ENCODE measurements at places on chromosomes 5 and 9. TPM values are rescaled to one million over a fixed set of nuclear protein-coding genes. Genes with fewer than 3 reads are reported as not detected.
A peak's percentile ranks its signal among the peaks of the same experiment; 100 is the strongest.

GRCh38 chr5:106566031-106566430 lies 1104.7 kb downstream of the EFNA5 start:
- no peak for DNase-seq

- DNase-seq: no peak
Observed at GRCh38 chr9:9746826-9747225, 866.0 kb downstream of the PTPRD start.

The RETREG1 gene
- 4.3 TPM for polyA plus RNA-seq

The CCDC192 gene
- polyA plus RNA-seq: not detected

The SLC6A19 gene
- not detected for polyA plus RNA-seq

DNA sequence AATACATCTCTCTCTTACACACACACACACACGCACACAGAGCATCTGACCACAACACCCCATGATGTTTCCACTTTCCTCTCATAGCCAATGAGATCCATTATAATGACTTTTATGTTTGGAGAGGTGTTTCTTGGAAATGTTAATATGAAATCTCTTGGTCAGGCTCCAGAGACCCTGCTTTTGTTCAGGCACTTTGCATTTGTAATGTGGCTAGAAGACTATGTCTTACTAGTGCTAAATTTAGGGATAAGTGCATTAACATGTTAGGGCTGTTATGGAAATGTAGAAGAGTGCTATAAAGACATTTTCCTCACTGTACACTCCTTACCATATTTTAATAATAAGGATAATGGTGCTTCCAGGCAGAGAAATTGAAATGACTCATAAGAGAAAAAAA lies 3.8 kb downstream of the CDH9 start:
- DNase-seq: no peak

DNA sequence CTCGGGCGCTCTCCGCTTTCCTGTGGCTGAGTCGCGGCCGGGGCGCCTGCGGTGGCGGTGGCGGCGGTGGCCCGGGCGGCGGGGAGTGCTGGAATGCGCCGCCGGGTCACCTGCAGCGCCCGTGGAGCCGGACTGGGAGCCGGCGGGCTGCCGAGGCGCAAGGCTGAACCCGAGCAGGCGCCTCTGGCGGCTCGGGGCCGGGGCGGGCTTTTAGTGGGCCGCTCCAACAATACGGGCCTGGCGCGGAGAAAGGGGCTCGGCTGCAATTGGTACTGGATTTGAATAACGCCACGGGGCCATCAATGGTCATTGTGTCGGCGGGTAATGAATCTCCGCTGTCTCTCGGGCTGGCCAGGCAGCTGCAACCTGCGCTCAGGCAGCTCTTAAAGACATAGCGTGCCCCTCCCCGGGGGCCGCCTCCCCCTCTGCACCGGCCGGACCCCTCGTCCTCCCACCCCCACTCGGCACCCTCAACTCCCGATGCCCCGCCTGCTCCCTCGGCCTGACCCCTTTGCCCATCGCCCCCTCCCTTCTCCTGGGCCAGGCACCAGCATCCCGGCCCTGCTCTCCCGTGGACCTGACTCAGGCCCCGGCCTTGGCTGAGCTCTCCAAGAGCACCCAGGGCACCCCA lies 22.1 kb downstream of the URM1 start:
- DNase-seq: no peak

GRCh38 chr9:4762886-4763541 lies 22.0 kb upstream of the AK3 start:
- no peak for DNase-seq

DNA sequence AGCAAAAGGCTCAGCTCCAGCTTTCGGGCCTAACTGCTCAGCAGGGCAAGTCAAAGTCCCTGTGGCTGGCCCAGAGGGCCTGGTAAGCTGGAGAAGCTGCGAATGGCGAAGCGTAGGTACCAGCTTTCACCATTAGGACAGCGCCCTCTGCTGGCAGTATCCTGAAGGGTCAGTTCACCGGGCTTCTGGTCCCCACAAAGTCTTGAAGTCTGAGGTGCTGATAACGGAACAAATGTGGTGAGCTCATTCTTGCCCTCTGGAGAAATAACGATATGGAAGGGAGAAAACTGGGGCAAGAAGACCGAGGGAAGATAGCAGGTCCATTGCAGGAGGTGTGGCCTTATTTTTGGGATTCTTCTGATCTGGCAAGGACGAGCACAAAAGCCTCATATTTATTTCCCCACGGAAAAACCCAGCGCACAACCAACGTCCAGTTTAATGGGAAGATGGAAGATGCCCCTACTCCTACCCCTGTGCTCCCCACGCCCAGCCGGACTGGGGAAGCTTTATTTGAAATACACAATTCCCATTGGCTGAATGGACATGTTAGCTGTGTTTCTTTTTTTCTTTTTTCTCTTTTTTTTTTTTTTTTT lies 7.2 kb downstream of the SOWAHA start:
- DNase-seq: peak; percentile 66

DNA sequence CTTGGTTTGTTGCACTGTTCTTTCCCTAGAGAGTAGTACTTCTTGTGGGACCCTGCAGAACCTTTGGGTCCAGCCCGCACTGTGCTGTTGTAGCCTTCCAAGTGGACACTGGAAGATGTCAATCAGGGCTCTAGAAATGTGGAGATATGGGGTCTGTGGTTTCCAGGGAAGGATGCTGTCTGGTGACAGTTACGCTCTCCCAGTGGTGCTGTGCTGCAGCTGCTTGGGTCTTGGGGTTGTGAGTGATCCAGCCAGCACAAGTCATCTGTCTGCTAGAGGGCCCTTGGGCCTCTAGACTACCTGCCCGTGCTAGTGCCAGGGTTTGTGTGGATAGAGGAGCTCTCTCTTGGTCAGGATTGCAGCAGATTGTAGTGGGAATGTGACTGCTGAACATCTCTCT lies 484.5 kb downstream of the DMAC1 start:
- DNase-seq: no peak

The AIF1L gene
- polyA plus RNA-seq: 1.5 TPM

DNA sequence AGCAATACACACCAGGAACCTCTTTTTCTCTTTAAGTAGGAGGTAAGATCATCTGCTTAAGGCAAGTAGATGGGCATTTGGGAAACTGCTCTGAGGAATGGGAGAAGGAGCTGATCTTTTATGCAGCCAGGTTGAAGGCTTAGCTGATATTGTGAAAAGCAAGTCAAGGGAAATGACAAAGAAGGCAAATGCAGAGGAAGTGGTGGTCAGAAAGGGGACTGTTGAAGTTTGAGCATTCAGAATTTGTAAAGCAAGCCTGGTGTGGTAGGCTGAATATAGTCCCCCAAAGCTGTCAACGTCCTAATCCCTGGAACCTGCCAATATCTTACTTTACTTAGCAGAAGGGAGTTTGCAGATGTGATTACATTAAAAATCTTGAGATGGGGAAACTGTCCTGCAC lies 128.9 kb downstream of the ADAMTS12 start:
- DNase-seq: no peak

DNA sequence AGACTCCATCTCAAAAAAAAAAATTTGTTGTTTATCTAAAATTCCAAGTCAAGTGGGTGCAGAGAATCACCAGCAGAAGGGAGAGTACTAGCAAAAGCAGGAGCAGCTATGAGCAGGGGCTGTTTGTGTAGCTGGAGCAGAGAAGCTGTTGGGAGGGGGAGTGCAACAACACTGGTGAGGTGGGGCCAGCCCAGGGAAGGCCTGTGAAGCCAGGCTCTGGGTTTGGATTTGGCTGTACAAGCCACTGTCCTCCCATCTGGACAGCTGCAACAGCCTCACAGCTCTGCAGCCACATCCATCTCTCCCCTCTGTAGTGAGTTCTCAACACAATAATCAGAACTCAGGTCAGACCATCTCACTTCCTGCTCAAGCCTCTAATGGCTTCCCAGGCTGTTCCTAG lies 59.4 kb downstream of the TMOD1 start:
- DNase-seq: no peak

The PSD2 gene
- polyA plus RNA-seq: not detected

DNA sequence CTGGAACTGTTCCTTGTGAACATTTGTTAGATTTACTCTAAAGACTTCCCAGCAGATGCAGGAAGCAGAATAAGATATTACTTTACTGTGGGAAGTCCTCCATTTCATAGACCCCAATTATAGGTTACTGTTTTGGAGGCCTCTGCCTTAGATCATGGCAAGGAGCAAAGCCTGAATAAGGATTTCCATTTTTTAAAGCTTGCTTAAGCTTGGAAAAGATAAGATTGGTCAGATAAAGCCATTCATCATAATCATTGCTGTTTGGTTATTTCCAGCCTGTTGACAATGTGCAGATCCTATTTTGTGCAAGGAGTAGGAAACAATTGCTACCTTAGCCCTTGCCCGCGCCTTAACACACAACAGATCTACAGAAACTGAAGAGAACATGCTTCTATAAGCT lies 129.5 kb upstream of the ITGA1 start:
- DNase-seq: no peak

The RNF180 gene
- 2.8 TPM for polyA plus RNA-seq

The ITGA1 gene
- polyA plus RNA-seq: 1.2 TPM

The CER1 gene
- not detected for polyA plus RNA-seq

The MLANA gene
- polyA plus RNA-seq: not detected

The C9orf43 gene
- polyA plus RNA-seq: 0.89 TPM

- no peak for DNase-seq
Observed at GRCh38 chr9:114888607-114889006, 41.8 kb downstream of the TNFSF8 start.

- DNase-seq: no peak
Observed at GRCh38 chr9:75889977-75890471, 449 bp upstream of the PCSK5 start.

GRCh38 chr5:103360475-103360874 lies 101.9 kb downstream of the MACIR start:
- DNase-seq: no peak

- no peak for DNase-seq
Observed at GRCh38 chr9:97905228-97905627, 17.1 kb downstream of the TRMO start.

The ATP6V0E1 gene
- 533 TPM for polyA plus RNA-seq

GRCh38 chr9:71209890-71210289 lies 88.5 kb upstream of the TRPM3 start:
- no peak for DNase-seq

The TNC gene
- 103 TPM for polyA plus RNA-seq
